ENCODE measurements at places on chromosomes 12 and 14. TPM values are rescaled to one million over a fixed set of nuclear protein-coding genes. Genes with fewer than 3 reads are reported as not detected.

DNA sequence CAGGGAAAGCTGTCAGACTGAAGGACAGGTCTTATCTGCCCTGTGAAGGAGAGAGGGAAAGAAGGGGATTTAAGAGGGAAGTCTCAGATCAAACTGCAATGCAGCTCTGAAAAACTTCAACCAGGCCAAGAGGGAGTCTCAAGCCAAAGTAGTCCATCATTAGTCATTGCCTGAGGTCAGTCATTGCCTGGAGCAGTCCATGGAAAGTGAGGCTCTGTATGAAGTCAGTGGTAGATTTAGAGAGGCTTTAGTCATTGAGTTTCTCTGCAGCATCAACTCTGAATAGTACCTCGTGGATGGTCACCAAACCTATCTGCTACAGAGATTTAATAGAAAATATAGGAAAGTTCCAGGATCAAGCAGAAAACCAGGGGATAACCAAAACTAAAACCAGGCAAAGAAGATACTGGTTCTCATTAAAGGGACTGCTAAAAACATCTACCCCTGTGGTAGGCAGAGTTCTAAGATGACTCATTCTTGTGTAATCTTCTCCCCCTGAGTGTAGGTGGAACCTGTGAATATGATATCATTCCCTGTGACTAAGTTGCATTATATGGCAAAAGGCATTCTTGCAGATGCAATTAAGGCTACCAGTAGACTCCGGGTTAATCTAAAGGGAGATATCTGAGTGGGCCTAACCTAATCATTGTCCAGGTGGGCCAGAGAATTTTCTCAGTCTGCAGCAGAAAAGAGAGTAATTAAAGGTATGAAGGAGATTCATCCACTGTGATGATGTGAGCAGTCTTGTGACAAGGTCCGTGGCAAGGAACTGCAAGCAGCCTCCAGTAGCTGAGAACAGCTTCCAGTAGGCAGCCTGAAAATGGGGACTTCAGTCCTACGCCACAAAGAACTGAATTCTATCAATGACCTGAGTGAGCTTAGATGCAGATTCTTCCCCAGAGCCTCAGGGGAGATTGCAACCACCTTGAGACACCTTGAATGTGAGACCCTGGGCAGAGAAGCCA, 123.1 kb downstream of the GALC start:
- no peak for DNase-seq

DNA sequence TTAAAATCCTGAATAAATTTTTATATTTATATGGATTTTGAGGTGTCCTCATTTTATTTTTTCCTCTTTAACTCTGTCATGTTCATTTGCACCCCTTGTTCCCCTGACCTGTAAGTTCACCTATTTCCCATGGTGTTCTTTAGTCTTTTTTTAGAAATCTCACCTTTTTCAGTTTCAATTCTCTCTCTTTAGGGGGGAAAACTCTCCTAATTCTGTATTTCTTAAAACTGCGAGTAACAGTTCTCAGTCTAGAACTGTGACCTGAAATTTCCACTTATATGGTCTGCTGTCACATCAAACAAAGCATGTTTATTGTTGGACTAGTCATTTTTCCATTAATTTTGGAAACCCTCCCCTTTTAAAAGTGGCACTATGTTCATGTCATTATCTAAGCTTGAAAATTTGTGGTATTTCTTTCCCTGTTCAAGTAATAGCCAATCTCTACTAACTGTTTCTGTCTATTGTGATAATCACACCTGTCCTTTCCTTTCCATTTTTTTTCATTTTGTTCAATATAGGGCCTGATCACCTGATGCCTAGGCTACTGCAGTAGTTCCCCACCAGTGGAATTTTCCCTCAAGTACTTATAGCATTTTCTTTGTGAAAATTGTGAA, 14.0 kb upstream of the FBXO33 start:
- no peak for DNase-seq

- DNase-seq = no peak
These were observed 244.9 kb upstream of the RGS6 start for GRCh38 chr14:71687166-71687831.

GRCh38 chr12:622416-622815, 40.8 kb downstream of the NINJ2 start:
- no peak for DNase-seq

- peak; percentile 95 for DNase-seq
These were observed at the start of gene HHIPL1 for GRCh38 chr14:99644723-99645544. HHIPL1 (plus strand) TSS chr14:99645129; CDS start chr14:99645208, 79 bp downstream.

- no peak for DNase-seq
These were observed 29.7 kb downstream of the TEP1 start for GRCh38 chr14:20383636-20384035.

DNA sequence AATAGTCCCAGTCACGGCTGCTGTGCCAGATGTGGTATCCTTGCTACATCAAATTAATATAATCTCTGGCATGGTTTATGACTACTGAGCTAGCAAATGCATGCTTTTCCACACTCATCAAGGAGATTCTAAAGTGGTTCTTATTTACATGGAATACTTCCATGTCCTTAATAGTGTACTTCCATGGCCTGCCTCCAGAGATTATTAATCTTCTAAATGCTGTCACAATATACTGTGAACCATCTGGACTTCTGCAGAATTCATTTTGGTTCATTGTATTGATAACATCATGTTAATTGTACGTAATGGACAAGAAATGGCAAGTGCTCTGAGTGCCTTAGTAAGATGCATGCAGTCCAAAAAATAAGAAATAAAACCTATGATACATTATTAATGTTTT, 230.8 kb downstream of the NUAK1 start:
- no peak for DNase-seq

DNA sequence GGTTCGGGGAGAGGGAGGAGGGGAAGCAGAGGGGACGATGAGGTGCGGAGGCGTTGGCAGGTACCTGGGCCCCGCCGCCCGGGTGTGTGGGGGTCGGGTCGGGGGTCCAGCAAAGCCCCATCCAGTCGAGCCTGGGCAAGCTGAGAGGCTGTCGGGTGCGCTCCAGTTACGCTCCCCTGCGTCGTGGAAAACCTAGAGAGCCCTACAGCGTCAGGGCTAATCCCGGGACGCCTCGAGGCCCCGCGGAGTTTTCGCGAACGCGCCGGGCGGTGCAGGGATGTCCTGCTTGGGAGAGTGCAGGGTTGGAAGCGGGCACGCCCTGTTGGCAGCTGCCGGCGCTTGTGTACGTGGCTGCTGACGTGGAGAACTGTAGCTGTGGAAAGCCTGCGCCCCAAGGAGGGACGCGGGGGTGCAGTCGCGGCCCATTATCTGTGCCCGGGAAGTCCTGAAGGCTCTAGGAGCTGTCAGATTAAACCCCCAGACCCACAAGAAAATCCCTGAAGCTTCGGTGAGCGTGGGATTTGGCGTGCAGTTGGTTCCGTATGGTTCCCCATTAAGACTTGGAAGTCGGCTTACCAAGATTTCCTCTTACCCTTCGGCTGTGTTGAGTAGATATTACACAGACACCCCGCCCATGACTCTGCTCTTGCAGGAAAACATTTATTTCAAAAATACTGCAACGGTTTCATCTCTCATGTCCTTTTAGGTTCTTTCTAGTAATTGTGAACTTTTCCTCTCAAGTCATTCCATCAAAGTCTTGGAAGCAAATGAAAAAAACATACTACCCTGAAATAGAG, 11.3 kb upstream of the SLC38A2 start:
- DNase-seq = peak; percentile 79

GRCh38 chr12:68268967-68269366, 15.6 kb upstream of the IL22 start:
- DNase-seq = no peak

GRCh38 chr12:42640391-42640790, 50.8 kb upstream of the PRICKLE1 start:
- no peak for DNase-seq

GRCh38 chr14:92625213-92625612, 111.6 kb downstream of the RIN3 start:
- peak; percentile 90 for DNase-seq

GRCh38 chr12:52380271-52380694, 5.2 kb downstream of the KRT84 start:
- DNase-seq = peak; percentile 90

DNA sequence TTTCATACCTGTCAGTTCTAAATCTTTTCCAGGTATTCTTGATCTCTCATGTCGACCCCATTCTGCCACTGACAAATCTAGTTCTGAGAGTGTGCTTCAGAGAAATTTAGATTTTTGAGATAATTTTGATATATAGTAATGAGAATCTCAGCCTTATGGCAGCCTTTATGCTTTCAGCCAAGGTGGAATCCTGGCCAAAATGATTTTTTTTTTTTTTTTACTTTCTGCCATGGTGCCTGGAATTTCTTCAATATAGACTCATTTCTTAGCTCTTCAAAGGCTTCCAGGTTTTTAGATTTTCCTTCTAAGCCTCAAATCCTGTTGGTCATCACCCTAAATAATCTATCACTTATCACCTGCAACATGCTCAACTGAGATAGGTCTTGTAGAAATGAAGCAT, 926.6 kb downstream of the NRXN3 start:
- no peak for DNase-seq

DNA sequence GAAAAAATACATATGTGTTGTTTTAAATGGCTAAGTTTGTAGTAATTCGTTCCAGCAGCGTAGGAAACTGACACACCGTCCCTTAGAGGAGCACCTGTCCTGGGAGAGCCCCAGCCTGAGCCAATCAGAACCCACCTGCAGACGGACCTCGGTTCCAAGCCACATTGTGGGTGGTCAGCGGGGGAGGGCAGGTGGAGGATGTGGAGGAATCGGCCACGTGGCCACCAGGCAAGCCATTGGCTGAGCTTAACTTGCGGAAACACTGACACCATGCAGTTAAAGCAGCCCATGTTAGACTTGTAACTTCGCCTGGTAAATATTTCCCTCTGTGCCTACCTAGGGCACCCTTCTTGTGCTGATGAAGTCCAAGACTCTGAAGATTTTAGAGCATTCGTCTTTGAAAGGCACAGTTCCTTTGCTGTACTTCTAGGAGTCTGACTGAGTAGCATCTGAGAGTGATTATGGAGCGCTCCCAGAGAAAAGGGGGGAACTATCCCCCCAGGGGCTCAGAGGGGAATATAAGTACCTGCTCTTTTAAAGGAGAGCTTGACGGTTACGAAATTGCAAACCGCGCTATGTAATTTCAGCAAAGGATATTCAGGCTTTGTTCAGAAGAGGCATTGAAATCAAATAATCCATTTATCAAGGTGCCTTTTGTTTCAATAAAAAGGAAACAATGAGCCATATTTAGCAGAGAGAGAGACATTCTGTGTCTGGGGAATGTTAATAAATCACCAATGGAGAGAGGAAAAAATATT, 135.7 kb downstream of the TMEM132C start:
- DNase-seq = no peak

DNA sequence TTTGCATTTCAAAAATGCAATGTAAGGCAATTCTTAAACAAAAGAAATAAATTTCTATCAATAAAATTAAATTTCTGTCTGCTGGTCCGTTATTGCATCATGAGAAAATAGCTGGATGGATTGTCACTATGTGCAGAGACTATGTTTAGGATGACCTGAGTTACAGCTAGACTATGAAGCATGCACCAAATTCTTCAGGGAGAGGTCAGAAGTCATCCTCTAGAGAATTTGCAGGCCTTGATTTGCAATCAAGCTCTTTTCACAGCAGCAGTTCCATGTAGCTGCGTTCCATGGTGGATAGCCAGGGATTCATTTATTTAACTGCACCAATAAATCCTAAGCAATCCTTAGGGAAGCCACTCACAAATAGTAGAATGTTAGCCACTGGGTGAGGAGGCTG, 253.7 kb downstream of the MSRB3 start:
- DNase-seq = peak; percentile 87

- DNase-seq = no peak
These were observed 91.6 kb downstream of the NTF3 start for GRCh38 chr12:5523396-5524115.

DNA sequence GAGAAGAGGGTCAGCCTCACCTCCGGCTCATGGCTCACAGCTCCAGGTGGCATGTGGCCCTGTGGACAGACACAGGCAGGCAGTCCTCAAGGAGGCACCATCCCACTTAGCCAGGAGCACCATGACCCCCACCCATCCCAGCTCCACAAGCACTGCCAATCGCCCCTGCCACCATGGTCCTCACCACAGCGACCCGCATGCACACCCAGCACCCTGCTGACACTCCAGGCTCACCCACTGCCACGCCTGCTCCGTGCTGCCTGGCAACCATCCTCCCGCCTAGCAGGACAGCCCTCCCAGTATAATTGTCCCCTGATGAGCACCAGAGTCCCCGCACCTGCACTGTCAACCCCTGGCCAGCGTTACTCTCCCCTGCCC, 50.9 kb downstream of the TRPV4 start:
- DNase-seq = peak; percentile 70

GRCh38 chr14:68112442-68112841, 292.9 kb downstream of the RAD51B start:
- DNase-seq = no peak

- DNase-seq = no peak
These were observed 3.6 kb downstream of the VDR start for GRCh38 chr12:47901063-47901717.

- DNase-seq = no peak
These were observed 581.1 kb upstream of the MGAT4C start for GRCh38 chr12:86837246-86837645.

- no peak for DNase-seq
These were observed 20.1 kb upstream of the TEX22 start for GRCh38 chr14:105378199-105378598.

DNA sequence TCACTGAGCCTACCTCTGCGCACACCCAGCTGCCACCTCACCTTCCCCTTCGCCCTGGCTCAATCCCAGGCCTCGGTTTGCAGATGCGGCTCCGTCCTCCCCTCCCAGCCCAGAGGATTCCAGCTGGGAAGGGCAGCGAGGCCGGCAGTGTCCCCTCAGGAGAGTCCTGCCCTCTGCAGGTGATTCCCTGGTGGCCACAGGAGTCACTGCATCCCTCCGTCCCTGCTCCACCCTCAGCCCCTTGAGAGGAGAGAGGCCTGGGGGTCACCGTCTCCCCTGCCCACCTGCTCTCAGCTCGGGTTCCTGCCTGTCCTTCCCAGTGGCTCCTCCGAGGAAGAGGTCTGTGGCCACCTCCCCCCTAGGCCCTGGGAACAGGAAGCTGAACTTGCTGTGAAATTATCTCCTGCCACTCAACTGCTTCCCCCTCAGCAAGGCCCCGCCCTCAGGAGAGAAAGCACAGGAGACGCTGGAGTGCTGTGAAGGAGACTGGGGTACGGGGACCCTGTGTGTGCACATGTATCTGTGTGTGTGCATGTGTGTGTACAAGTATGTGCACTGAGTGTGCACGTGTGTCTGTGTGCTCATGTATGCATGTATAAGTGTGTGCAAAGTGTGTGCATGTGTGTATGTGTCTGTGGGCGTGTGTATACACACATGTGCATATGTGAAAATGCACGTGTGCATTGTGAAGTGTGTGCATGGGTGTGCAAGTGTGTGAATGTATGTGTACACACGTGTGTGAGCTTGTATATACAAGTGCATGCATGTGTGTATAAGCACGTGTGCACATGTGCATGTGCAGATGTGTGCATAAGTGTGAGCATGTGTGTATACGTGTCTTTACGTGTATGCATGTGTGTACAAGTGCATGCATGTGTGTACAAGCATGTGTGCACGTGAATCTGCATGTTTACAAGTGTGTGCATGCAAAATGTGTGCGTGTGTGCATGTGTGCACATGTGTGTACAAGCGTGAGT, 13.2 kb upstream of the GALNT9 start:
- no peak for DNase-seq

CYP27B1 gene
- total RNA-seq = 0.36 TPM

KRT72 gene
- total RNA-seq = not detected

PRH2 gene
- total RNA-seq = not detected

CDCA4 gene
- total RNA-seq = 13.3 TPM

TC2N gene
- total RNA-seq = 0.29 TPM

TCL1B gene
- total RNA-seq = not detected

FAM177A1 gene
- 34.2 TPM for total RNA-seq

IL22 gene
- not detected for total RNA-seq

CPM gene
- total RNA-seq = 1.8 TPM

SERPINA10 gene
- not detected for total RNA-seq

P2RX2 gene
- total RNA-seq = not detected

CCDC77 gene
- total RNA-seq = 9.0 TPM

Data from osteoblast (primary cell).